ENCODE measurements at places on chromosomes 16 and 17.

GRCh38 chr17:61376931-61377838, 22.5 kb upstream of the TBX2 start:
- no peak for DNase-seq

DNA sequence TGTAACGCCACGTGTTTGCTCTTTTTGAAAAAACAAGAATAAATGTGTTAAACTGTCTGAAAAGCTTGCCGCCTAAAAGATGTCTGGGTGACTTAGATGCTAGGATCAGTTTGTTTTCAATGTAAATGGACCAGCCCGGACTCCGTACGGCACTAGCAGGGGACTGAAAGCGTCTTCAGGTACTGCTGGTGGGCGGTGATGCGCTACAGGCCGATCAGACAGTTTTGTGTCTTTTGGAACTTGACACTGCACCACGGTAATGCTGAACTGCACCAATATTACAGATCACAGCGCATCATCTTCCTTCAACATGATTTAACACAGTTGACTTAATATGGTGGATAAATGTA, 727 bp upstream of the MBTPS1 start:
- DNase-seq = no peak

DNA sequence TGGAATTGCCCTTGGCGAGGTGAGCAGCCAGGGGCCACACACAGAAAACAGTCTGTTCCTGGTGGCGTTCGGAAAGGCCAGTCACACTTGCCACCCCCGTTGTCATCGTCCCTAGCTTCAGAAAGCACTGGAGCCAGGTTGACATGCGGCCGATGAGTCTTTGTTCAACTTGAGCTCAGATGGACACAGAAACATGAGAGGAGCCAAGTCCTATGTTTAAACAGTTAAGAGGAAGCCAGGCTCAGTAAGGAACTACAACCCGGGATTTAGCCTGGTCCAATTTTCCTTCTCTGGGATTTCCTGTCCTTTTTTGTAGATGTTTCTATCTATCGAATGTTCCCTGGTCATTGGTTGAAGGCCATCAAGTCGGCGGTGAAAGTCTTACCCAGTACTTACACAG, 19.5 kb downstream of the SALL1 start:
- DNase-seq = no peak

DNA sequence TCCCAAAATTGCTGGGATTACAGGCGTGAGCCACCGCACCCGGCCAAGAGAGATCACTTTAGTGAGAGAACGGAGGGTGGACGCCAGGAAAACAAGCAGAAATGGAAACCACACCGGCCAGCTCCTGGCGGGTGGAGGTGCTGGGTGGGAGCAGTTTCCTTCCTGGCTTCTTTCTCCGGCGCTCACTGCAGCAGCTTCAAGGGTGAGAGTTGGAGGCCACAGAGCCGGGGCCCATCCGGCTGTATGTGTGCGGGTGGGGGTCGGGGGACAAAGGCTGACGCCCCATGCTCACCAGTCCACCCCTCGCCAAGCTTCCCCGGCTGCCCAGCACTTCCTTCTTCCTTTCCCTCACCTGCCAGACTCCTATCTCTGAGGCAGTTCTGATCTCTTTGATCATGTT, 13.5 kb upstream of the BHLHA9 start:
- no peak for DNase-seq

- DNase-seq = peak; percentile 44
Measured at GRCh38 chr16:85393674-85394451, 219.3 kb upstream of the GSE1 start.

DNA sequence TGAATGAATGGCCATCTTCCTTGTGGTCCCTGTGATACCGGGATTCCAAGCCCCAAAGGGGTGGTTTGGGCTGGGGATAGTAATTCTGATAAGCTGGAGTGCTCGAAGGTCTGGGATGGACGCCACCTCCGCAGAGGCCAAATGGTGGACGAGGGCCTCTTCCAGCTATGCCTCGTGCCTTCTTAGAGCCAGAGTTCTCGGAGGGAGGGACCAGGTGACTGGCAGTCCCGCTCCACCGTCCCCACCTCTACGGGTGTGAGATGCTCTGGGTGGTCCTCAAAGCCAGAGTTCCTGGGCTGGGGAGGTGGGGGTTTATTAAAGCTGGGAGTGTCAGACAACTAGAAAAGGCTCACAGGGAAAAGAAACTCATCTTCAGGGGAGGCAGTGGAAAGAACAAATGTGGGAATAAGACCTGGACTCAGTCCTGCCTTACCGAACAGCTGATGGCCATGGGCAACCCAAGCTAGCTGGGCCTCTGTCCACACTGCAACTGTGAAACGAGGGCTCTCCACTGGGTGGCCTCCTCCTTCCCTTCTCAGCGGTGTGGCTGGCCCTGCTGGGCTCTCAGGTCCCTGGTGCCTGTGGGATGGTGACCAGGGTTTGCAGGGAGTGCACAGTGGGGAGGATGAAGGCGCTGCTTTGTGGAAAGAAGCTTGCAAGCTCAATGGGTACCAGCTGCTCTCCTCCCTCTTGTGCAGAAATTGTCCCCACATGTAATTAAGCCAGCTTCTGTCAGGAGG, 75.2 kb downstream of the N4BP1 start:
- DNase-seq = no peak

DNA sequence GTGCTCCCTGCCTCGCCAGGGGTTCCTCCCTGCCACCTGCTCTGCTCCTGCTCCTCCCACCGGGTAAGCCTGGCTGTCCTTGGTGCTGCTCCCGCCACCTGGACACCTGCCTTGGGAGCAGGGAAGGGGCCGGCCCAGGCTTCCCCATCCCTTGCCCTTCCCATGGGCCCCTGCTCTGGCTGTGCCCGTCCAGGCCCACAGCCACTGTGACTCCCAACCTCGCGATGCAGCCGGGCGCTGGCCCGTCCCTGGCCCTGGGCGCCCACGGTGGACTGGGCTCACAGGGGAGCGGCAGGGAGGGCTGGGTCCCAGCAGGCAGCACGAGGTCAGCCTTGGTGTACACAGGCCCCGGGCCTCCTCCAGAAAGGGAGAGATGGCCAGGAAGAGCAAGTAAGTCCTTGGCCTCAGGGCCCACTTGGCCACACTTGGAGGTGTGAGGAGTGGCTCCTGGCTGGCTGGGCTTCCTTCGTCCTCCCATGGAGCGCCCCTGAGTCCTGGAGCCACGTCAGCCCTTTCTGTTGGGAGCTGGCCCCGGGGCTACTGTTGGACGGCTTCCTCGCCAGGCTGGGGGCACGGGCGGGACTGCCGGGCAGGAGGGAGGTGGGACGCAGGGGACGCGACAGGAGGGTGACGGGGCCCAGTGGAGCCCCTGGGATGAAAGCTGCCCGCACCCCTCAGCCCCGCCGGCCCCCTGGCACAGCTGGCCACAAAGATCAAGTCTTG, 15.3 kb downstream of the ENGASE start:
- DNase-seq = no peak

GRCh38 chr16:49844359-49844758, 11.6 kb downstream of the ZNF423 start:
- DNase-seq = no peak

Data from EL (cell line).